ENCODE measurements at places on chromosomes 6 and 20.

DNA sequence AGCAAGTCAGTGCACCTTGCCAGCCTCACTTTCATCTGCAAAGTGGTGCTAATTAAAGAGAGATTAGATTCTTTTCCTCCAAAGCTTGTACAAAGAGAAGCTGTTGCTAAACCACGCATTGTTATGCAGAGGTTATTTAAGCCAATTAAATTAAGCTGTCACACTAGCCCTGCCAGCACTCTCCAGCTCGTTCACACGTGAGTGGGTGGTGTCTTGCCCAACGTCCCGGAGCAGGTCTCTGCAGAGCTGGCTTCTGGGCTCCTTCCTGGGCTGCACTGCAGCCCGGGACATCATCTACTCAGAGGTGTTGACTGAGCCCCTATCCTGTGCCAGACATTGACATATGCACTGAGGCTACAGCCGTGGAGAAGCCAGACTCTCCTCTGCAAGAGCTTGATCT, 401.6 kb upstream of the SULF2 start:
- no peak for DNase-seq

DNA sequence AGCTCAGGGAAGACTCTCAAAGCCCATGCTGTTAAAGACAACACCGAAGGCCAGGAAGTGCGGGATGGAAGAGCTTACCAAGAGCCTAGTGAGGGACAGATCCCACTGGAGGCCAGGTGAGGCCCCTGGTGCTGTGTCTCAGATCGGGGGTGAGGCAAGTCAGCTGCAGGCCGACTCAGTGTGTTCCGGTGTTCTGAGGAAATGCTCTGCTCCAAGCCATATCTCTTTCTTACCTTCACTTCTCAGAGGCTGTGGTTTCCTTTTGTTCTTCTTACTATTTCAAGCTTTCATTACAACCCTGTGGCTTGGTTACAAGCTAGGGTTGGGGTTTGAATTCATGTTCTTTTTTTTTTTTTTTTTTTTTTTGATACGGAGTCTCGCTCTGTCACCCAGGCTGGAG, 114.3 kb upstream of the ZFP64 start:
- no peak for DNase-seq

- DNase-seq, result no peak
Observed at GRCh38 chr20:60024801-60025200, 66.6 kb downstream of the CDH26 start.

- no peak for DNase-seq
Observed at GRCh38 chr6:146957181-146958093, 246.8 kb upstream of the STXBP5 start.

DNA sequence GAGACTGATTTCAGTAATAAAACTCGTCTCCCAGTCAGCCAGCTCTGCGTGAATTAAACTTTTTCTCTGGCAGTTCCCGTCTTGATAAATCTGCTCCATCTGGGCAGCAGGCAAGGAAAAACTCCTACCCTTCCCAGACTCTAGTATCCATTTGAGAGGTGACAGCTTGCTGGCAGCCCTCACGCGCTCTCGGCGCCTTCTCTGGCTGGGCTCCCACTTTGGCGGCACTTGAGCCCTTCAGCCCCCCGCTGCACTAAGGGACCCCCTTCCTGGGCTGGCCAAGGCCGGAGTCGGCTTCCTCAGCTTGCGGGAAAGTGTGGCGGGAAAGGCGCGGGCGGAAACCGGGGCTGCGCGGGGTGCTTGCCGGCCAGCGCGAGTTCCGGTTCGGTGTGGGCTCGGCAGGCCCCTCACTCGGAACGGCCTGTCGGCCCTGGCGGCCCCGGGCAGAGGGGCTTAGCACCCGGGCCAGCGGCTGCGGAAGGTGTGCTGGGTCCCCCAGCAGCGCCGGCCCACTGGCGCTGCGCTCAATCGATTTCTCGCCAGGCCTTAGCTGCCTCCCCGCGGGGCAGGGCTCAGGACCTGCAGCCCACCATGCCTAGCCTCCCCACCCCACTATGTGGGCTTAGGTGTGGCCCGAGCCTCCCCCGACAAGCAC, 21.8 kb upstream of the GMPR start:
- no peak for DNase-seq

GRCh38 chr6:132286298-132287019, 114.8 kb downstream of the MOXD1 start:
- DNase-seq, result no peak

DNA sequence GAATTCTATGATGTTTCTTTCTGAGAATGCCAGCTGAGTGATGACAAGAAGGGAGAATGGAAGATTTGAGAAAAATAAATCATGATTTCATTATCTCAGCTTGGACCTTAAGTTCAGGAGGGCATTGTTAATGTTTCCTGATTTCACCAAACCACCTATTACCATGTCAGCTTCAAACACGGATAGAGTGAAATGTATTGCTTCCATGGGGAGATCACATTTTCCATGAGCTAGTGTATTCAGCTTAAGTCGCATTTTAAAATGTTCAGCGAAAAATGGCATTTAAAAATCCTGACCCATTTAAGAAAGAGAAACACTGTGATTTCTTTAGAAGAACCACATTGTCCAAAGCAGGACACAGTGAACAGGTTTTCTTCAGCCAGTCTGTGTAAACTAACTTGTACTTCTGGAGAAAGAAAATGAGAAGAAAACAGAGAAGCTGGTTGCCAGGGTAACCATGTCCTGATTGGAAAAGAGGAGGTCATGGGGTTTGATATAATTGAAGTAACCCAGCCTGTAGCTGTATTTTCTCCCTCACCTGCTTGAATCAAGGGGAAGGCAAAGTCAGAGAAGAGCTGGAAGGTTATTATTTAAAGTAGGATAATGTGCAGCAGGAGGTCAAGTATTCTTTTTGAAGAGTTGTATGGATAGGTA, 684.1 kb upstream of the NRSN1 start:
- DNase-seq, result no peak

GRCh38 chr6:16273256-16273655, 34.9 kb downstream of the GMPR start:
- no peak for DNase-seq

- no peak for DNase-seq
Observed at GRCh38 chr20:45907219-45907948, 4.6 kb downstream of the PLTP start.

DNA sequence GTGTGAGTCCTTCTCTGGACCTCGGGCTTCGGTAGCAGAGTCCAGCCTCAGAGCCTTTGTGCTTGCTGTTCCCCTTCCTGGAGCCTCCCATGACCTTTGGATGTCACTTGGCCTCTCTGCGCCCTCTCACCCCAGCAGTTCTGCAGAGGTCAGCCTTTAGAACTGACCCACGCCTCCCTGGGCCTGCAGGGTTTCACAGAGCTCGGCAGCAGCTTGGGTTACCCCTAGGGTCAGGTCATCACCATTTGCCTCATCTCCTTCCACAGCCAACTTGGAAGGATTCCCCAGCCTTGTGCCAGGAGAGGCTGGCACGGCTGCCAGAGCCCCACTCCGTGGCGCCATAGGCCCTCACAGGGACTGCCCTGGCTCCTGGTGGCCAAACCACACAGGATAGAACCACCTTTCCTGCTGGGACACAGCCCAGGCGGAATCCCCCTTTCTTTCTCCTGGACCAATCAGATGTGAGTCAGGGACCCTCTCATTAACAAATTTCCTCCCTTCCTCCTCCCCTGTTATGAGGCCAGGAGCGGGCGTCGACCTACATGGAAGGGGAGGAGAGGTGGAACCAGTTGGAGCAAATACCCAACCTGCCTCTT, 13.9 kb upstream of the SIRPA start:
- DNase-seq, result no peak

DNA sequence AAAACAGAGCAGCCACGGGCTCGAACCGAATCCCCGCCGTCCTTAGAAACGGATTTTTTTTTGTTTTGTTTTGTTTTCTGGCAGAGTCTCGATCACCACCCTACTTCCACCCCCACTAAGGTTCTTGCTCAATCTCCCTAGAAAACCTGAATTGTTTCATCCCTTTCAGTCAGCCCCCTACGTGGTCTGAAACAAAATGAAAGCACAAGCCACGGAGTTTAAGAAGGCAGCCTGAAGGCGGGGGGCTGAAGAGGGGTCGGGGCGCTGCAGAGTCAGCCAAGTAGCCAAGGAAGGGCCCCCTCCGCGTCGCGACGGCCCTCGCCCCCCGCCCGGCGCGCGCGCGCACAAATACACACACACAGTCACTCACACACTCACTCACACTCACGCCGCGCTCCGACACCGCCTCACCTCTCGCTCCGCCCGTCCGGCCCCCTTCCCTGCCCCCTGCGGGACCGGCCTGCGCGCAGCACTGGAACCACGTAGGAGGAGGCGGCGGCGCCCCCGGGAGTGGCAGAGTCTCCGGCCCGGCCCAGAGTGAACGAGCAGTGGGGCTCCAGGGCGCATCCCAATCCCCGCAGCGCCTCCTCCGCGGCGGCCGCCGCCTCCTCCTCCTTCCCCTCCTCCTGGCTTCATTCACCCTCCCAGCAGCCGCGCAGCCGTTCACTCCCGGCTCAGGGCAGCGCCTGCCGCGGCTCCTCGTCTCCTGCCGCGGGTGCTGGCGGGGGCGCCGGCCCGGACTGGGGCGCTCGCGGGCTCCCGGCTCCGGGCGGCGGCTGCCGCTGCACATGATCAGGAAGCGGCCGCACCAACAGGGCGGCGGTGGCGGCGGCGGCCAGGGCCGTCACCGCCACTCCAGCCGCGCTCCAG, 1.4 kb downstream of the ATXN1 start:
- no peak for DNase-seq

- peak; percentile 50 for DNase-seq
Observed at GRCh38 chr6:93165850-93166430, 253.4 kb downstream of the EPHA7 start.

DNA sequence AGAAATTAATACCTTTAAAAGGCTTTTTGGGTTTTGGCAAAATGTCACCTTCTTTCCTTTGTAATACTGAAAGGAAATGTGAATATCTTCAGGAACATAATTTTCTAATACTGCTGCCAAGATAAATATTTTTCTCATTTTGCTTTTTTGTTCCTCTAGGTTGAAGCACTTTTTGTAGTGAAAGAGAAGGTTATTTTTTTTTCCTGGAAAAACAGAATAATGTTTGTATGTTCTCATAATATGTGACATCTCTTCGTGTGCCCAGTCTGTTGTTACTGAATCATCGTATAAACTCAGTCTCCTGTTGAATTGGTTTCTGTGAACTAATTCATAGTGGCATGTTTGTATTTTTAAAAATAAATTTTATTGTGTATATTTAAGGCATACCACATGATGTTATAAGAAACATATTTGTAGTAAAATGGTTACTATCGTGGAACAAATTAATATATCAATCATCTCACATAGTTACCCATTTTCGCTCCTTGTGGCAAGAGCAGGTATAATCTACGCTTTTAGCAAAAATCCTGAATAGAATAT, 74.4 kb downstream of the SH3BGRL2 start:
- no peak for DNase-seq

DNA sequence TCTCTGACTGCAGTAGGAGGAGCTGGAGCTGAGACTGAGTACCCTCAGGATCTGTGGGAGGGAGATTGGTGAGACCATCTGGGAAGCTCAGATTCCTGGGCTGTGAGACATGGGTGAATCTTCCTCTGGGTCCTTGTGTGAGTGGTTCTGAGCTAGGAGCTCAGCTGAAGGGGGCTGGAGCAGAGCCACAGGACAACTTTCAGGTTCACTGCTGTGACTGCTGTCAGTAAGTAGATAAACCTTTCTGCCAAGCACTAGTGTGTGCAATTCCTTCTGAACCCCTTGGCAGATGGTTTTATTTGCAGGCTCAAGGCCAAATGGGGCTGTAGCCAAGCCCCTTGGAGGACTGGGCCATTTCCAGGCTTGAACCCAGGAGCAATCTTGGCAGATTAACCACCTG, 49.6 kb upstream of the SNAP91 start:
- DNase-seq, result no peak

GRCh38 chr6:128278836-128279235, 241.6 kb downstream of the PTPRK start:
- DNase-seq, result no peak

GRCh38 chr6:77466055-77466450, 2.8 kb upstream of the HTR1B start:
- DNase-seq, result no peak

DNA sequence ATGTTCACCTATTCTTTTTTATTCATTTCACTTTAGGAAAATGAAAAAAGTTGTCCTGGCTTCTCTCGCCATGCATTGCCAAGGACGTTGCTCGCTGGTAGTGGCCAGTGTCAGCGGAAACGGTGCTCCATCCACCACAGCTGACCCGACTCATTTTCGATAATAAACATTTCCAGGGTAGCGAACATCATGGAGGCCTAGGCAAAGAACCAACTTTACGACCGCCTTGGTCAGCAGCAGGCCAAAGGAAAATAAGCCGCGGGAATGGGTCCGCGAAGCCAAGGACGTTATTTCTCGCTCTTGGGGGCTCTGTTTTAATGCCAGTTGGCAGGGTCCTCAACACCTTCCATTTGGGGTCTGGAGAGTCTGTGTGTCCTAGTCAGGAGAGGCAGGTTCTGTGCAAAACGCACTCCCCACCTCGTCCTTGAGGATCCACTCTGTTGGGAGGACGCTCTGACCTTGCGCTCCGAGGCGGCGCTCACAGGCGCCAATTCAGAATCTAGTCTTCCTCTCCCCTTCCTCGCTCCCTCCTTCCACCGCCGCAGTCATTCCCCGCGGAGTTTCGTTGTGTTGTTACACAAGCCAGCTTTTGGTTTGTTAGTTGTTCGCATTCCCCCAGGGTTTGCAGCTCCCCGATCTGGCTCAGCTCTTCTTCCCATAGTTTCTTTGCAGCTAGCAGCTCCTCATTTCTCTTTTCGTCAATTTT, 4.1 kb upstream of the PAX1 start:
- DNase-seq, result no peak

GRCh38 chr6:46296586-46296985, 125.8 kb upstream of the ENPP5 start:
- no peak for DNase-seq

DNA sequence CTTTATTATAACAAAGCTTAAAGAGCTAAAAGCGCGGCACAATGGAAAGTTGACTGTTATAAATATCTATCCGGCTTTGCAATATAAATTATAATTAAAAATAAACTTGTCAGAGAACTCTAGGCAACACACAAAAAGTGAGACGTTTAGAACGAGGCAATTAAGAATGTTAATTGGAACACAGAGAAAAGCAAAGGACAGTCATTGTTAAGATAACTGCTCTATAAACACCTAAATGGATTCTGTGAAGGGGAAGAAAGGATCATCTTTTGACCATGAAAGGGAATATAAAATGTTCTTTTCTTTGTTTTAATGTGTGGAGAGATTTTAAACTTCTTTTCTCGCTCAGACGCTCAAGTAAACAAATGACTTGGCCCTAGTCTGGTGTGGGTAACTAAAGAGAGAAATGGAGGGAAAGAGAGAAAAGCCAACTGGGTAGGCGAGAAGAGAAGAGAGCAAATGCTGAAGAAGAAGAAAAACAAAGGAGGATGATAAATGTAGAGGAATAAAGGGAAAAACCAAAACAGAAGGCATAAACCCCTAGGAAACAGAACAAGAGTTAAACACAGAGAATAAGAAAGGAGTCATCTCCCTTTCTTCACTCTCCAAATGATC, 9.3 kb upstream of the SALL4 start:
- DNase-seq, result no peak

GRCh38 chr6:10465629-10466499, 51.0 kb upstream of the TFAP2A start:
- no peak for DNase-seq

DNA sequence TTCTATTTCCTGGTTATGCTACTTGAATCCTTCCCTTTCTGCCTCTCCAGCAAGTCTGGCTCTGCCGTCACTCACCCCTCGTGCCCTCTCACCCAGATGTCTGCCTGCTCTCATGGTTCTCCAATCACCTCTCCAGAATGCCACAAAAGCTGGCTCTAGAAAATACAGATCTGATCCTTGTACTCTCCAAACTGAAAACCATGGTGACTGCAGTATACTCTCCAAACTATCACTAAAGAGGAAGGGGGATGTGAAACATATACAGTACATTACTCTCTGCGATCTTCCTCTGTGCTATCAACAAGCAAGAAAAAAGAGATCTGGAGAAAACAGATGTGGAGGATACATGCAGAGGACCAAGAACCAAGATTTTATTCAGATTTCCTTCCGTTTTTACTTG, 91.1 kb downstream of the ATXN1 start:
- no peak for DNase-seq
